ENCODE measurements at places on chromosomes 13 and 19.

DNA sequence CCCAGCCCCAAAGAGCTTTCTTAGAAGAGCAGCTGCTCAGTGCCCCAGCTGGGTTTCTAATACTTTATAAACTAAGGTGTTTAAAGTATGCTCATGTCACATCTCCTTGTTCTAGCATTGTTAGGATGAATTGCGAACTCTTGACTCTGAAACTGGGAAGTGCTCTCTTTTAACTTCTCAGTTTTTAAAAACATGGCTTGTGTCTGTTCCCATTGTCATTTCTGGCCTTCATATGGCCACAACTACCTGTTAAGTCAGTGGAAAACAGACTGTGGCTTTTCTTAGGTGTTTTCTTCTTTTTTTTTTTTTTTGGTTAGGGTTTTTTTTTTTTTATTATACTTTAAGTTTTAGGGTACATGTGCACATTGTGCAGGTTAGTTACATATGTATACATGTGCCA is 164.7 kb downstream of the KCNRG start:
- no peak for DNase-seq

DNA sequence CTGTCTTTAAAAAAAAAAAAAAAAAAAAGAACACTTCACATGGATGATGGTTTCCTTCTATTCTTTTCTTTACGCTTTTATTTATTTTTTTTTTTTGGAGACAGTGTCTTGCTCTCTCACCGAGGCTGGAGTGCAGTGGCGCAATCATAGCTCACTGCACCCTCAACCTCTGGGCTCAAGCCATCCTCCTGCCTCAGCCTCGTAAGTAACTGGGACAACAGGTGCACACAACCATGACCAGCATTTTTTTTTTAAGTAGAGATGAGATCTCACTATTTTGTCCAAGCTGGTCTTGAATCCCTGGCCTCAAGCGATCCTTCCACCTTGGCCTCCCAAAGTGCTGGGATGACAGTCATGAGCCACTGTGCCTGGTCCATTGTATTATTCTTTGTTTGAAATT is 24.3 kb downstream of the ANKRD27 start:
- DNase-seq: no peak

GRCh38 chr13:22357132-22357531 is 686.3 kb downstream of the FGF9 start:
- DNase-seq: no peak

DNA sequence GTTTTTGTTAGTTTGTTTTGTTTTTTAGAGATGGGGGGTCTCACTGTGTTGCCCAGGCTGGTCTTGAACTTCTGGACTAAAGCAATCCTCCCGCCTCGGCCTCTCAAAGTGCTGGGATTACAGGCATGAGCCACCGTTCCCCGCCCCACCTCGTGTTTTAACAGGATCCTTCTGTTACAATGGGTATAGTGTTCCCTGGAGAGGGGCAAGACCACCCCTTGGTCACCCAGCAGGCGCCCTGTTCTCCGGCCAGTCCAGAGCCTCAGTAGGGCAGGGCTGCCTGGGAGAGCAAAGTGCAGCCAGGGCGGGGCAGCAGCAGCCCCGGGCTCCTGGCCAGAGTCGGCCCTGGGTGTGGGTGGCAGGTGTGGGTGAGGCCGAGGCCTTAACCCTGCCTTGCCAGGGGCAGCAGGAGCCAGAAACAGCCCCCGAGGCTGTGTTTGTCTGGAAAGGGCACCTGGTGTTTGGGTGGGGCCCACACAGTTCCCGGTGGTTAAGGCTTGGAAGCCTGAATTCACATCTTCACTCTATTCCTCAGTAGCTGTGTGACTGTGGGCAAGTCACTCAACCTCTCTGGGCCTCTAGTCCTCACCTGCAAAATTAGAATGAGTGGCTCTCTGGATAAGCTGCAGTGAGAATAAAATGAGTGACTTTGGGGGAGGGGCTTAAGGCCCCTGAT is 7.2 kb downstream of the VASP start:
- no peak for DNase-seq

GRCh38 chr13:21130116-21130515 is 46.2 kb downstream of the SKA3 start:
- no peak for DNase-seq

GRCh38 chr19:33859016-33859415 is 62.3 kb downstream of the KCTD15 start:
- DNase-seq: no peak

DNA sequence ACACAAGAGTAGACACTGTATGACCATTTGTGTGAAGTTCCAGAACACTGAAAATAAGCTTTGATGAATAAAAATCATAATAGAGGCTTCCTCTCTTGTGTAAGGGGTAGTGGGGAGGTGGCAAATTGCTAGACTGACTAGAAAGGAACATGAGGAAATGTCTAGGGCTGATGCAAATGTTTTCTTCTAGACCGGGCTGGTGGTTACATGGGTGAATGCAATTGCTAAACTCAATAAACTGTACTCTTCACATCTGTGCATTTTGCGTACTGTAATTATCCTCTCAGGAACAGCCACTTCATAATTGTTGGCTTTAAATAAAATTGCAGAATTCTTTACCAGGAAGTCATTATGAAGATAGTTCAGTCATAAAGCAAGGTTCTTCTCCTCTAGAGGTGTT is 5.2 kb upstream of the KBTBD7 start:
- peak; percentile 24 for DNase-seq

- DNase-seq: no peak
Measured at GRCh38 chr19:48554385-48555091, 2.6 kb downstream of the SULT2B1 start.

GRCh38 chr13:113769881-113770280 is 10.9 kb downstream of the TMEM255B start:
- no peak for DNase-seq

GRCh38 chr19:5936292-5936592 is 22.2 kb downstream of the CAPS start:
- no peak for DNase-seq

DNA sequence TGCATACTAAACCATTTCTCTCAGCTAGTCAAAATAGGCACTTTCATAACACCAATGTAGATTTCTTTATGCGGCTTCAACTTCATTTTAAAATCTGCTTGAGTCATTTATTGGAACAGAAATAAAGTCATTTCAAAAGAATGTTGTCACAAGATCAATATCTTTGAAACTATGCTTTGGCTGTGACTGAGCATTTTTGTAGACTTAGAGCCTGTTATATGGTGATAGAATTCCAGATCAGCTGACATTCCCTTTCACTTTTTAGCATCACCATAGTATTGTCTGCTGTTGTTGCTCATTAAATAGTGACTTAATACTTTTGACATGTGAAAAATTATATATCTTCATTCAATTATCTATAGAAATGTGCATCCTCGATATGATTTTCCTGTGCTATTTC is 279.2 kb upstream of the PRR20A start:
- DNase-seq: no peak

DNA sequence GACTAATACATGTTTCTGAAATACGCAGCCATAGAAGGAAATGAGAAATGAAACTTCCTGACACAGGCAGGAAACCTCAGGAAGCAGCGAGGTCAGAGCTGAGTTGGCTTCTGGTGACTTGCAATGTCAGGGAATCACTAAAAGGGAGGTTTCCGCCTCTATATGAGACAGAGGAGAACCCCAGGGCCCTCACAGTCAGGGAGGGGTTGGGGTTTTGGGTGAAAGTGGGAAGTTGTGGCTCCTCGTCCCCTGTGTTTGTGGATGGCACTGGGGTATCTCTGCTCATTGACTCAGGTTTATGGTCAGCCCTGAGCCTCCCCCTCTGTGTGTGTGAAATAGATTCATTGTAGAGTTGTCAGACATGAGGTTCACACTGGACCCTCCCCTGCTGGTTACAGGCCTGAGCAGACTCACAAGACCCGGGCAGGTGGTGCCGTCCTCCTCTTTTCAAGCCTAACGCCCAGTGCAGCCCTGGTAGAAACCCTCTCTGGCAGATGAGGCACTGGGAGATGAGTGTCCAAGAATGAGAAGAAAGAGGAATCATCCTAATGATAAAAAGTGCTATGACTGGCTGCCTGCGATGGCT is 5.5 kb upstream of the LILRA6 start:
- peak; percentile 26 for DNase-seq

DNA sequence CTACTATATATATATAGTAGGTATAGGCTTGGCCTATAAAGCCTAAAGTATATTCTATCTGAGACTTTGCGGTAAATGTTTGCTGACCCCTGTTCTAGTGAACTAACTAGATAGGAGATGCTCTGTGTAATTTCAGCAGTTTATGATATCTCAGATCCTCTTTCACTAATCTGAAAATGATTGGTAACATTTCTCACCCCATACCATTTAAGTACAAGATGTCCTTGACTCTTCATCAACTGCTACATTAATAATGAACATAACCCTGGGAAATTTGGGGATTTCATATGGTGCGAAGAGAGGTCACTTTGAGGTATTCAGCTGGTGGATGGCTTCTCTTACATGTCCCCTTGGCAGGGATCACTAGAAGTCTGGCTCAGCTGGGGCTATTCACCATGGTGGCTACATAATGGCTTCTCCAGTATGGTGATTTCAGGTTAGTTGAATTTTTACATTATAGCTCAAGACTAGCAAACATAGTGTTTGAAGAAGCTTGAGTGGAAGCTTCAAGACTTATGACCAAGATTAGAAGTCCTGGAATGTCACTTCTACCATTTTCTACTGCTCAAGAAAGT is 103.6 kb upstream of the MYCBP2 start:
- DNase-seq: no peak

DNA sequence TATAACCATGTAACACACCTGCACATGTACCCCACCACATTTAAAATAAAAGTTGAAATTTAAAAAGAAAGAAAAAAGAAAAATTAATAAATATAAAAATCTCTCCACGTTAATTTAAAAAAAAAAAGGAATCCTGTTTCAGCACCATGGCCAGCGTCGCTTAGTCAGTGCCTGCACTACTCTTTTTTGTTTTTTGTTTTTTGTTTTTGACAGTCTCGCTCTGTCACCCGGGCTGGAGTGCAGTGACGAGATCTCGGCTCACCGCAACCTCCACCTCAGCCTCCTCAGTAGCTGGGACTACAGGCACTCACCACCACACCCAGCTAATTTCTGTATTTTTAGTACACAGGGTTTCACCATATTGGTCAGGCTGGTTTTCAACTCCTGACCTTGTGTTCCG is 835.9 kb downstream of the UQCRFS1 start:
- no peak for DNase-seq

GRCh38 chr19:38583219-38583984 is 34.4 kb downstream of the MAP4K1 start:
- DNase-seq: peak; percentile 78

DNA sequence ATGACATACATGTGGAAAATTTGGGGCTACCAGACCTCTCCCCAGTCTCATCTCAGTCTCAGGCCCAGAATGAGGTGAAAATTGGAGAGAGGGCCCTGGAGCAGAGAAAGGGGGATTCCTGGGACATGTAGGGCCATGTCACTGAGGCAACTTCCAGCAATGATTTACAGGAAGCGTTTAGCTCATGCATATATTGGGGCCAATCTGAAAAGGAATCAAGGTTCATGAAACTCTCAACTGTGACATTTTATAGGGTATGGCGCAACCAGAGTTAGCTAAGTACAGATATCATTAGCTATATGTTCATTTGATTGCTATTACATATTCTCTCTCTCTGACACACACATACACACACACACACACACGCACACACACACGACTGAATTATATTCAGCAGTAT is 86.3 kb downstream of the RNASEH2B start:
- no peak for DNase-seq

- no peak for DNase-seq
Measured at GRCh38 chr19:57106722-57107235, 13.0 kb upstream of the USP29 start.

DNA sequence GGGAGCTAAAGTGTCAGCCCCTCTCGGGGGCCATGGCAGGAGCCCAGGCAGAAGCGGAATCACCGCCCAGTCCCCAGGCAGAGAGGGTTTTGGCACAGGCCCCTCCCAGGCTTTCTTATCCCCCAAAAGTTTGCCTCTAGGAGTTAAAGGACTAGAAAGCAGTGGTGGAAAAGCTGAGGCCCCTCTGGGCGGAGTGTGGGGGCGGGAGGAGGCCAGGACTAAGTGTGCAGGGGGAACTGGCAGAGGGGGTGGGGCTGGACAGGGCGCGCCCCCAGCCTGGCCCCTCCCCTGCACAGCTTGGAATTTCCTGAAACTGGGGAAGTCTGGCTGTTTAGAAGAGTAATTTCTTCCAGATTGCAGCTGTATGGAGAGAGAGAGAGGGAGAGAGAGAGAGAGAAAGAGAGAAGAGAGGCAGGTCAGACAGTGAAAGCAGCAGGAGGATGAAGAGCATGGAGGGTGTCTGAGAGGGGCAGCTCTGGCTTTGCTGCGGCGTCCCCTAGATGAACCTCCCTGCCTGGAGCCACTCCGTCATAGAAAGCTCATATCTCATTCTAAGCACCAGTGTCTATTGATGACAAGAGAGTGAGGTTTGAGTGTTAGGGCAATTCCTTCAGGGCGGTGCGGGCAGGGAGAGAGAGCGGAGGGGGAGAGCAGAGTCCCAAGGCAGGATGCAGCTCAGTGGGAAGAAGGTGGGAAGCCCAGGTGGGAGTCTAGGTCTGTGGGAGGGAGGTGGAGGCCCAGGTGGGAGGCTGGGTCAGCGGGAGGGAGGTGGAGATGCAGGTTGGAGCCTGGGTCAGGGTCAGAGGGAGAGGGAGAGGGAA is at the start of gene CDC42EP5:
TSS of gene CDC42EP5 (minus strand) at position 226 of the 821 bp plus-strand sequence. CDS start 7,749 bp downstream, outside the sequence.
- peak; percentile 48 for DNase-seq

- DNase-seq: no peak
Measured at GRCh38 chr13:58343076-58343475, 711.5 kb downstream of the PCDH17 start.

DNA sequence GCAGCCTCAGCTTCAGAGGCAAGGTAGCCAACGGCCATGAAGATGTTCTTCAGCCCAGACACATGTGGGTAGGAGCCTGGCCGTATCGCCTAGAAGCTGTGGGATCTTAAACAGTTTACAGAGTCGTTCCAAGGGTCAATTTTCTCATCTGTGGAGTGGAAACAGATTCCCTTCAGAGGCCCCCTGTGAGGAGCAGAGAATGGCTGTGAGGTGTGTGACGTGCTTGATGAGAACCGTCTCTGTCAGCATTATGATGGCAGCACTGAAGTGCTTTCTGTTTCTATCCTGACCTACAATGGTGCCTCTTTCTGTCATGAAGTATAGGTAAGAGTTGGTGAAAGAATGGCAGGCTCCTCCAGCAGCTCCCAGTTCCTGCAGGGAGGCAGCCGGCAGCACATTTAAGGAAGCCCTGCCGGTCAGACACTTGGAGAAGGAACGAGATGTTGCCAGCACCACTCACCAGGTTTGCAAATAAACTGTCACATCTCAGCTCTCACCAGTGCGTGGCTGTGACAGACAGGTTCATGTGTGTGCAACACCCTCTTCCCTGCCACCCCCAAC is 277.3 kb downstream of the FOXO1 start:
- no peak for DNase-seq

GRCh38 chr19:38658462-38659306 is 11.2 kb downstream of the ACTN4 start:
- no peak for DNase-seq

GRCh38 chr19:17703824-17704463 is 15.3 kb upstream of the MAP1S start:
- DNase-seq: peak; percentile 85

DNA sequence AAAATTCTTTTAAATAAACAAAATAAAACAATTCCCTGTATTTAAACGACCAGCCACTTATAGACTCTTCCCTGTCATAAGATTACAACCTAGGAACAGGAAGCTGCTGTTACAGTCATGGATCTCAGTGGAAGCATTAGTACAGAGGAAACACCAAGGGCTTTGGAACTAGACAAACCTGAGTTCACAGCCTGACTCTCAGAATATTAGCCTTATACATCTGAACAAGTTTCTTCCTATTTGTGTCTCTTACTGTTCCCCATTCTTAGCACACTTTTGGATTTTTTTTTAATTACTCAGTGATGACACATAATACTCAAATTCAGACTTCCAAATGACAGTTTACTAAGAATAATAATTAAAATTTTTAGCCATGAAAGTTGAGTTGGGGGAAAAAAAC is 46.1 kb downstream of the ZDHHC20 start:
- no peak for DNase-seq
